Foreskin fibroblast (primary cell): ENCODE measurements at places on chromosomes 4 and X.

- DNase-seq: peak; percentile 58
Measured at GRCh38 chrX:9614016-9614415, 149.2 kb downstream of the TBL1X start.

DNA sequence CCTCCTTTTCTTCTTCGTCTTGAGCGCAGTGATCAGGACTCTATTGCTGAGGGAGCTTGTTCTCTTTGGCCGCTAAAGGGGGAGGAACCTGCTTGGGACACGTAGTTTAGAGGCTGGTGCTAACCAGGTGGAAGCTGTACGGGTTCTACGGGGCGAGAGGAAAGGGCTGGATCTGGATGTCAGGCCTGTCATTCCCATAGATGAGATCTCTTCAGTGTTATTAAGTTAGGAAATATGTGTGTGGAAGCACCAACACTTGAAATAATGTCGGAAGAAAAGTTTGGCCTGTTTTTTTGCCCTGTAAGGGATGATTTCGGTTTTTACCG lies 643 bp downstream of the SRP72 start:
- peak; percentile 54 for DNase-seq

GRCh38 chrX:155259752-155260151 lies 4.5 kb downstream of the RAB39B start:
- DNase-seq: no peak

DNA sequence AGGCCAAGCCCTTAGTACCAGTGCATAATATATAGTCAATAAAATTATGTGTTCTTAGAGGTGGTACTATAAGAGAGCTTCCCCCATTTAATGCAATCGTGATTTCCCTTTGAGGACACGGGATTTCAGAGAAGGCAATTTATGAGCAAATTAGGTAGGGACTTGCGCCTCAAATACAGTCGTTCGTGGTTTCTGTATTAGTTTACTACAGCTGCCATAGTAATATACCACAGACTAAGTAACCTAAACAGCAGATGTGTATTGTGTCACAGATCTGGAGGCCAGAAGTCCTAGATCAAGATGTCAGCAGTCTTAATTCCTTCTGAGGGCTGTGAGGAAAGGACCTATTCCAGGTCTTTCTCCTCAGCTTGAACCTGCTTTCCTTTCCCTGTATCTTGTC lies 1.5 kb upstream of the PUDP start:
- no peak for DNase-seq

GRCh38 chr4:137359691-137360315 lies 172.5 kb downstream of the PCDH18 start:
- peak; percentile 64 for DNase-seq

DNA sequence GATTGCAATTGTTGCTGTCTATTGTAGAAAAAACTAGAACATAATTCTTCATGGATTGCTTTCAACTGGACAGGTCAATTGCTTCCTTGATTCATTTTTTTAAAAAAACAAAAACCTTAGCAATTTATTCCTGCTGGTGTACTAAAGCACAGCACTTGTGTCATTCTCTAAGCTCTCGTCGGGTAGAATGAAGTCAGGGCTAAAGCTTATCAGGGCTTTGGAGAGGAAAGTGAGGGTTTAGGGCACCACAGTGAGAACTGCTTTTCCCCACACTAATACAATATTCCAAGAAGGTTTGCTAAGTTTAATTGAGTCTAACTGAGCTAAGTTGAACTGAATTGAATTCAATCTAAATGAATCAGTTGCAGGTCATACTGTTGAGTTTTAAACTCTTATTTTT lies 76.4 kb upstream of the TLR3 start:
- DNase-seq: no peak

- DNase-seq: no peak
Measured at GRCh38 chr4:40448875-40449274, 113.7 kb downstream of the CHRNA9 start.

GRCh38 chrX:16578218-16578617 lies 71.7 kb upstream of the S100G start:
- peak; percentile 71 for DNase-seq

- no peak for DNase-seq
Measured at GRCh38 chr4:75830906-75831305, 71.3 kb downstream of the PPEF2 start.

- no peak for DNase-seq
Measured at GRCh38 chr4:118372251-118372650, 19.4 kb upstream of the PRSS12 start.

DNA sequence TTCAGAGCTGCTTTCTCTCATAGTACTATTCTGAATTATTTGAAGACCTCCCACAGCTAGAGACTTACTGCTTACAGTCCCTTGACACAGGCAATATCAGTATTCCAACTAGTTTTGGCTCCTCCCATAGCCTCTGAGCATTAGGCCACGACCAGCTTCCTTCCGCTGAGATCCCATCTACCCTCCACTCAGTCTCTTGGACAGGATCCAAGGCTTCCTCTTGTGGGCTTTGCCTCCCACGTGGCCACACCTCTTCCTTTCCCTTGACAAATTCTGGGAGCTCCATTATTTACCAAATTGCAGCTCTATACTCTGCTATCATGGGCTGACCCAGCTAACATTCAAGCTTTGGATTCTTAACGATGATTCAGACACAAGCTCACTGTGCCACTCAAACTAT lies 470.4 kb upstream of the GALNT7 start:
- no peak for DNase-seq

DNA sequence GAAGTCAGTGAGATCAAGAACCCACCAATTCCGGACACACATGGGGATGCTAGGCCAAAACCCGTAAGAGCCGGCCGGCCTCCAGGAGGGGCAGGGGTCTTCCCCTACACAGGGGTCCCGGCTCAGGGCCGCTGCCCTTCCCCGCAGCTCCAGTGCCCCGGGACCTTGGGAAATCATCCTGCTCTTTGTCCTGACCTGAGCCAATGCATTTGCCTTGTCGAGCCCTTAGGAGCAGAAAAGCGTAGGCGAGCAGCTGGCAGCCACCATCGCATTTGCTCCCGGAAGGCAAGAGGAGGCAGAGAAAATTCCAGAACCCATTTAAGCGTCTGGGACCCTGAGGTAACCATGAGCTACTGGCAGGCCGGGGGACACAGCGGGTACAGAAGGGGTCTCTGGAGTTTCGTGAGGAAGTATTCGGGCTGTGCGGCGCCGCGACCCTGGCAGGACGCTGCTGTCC lies 7.4 kb upstream of the TNIP2 start:
- no peak for DNase-seq

DNA sequence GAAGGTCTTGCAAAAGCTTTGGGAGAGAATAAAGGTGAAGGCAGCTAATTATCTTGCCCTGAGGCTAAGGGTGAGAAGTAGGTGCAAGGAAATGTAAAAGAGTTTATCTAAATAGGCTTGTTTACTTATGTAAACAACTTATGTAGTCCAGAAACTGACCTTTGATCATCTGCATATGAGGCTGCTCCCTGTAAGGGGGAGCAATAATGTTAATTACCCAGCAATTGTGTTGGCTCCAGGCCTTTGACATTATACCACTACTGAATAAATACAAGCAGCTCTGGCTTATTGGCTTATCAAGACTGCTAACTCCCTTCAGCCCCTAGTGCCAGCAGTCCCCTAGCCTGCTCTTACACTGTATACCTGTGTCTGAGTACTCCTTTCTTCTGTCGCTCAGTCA lies 303.7 kb upstream of the GNPDA2 start:
- no peak for DNase-seq

- DNase-seq: no peak
Measured at GRCh38 chr4:2385516-2385915, 32.9 kb downstream of the ZFYVE28 start.

DNA sequence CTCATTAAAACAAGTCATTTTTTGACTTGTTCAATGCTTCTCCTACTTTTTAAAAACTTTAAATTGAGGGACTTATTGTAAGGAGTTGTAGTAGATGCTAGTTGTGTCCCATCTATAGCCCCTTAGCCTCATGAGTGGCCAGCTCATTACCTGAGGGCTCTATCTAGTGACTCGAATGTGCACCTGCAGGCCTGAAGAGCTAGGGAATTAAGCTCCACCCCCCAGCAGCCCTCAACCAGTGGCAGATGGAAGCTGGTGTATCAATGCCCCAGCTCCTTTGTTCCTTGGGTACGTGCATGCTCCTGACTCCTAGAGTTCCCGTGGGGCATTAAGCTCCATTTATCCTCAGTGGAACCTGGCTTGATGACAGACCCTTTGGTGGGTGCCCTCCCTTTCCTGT lies 146.7 kb upstream of the FAM9B start:
- DNase-seq: no peak

DNA sequence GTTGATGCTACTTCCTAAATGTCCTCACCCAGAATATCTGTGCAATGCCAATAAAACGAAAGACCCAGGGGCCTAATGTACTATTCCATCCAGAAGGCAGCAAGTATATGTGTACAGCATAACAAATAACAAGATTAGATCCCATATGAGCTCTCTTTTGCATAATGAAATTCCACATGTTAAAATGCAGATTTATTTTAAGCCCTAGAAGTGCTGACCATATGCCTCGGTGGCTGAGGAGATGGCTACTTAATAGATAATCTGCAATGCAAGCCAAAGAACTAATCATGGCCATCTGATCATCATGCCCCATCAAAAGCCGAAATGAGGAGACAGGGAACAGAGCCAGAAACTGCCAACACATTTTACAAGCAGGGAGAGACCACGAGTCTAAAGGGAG lies 293.5 kb downstream of the KCNIP4 start:
- peak; percentile 41 for DNase-seq

DNA sequence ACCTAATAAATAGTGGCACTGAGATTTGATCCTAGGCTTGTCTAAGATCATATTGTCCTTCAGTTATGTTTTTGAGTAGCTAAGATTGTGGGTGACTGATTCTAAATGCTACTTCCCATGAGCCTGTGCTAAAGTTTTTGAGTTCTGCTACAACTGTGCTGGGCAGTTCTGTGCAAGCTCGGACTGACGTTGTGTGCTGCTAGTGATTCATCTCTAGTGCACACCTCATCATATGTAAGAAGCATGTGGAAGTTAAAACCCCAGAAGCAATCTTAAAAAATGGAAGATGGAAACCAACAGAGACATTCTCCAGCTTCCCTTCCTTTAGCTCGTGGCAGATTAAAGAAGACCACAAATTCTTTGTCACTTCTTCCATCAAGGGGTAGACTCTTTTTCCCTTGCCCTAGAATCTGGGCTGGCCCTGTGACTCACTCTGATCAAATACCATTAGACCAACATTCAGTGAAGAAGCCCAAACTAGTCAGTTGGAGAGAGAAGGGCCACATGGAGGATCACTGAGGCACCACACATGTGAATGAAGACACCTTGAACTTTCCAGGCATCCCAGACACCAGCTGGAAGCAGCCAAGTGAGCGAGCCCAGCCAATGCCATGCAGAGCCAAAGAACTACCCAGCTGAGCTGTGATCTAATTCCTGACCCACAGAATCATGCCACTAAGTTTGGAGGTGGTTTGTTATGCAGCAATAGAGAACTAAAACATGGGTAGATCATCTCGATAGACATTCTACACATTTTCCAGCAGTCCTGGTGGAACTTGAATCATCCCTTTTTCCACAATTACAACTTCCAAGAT lies 16.8 kb downstream of the ARHGAP6 start:
- DNase-seq: peak; percentile 37

DNA sequence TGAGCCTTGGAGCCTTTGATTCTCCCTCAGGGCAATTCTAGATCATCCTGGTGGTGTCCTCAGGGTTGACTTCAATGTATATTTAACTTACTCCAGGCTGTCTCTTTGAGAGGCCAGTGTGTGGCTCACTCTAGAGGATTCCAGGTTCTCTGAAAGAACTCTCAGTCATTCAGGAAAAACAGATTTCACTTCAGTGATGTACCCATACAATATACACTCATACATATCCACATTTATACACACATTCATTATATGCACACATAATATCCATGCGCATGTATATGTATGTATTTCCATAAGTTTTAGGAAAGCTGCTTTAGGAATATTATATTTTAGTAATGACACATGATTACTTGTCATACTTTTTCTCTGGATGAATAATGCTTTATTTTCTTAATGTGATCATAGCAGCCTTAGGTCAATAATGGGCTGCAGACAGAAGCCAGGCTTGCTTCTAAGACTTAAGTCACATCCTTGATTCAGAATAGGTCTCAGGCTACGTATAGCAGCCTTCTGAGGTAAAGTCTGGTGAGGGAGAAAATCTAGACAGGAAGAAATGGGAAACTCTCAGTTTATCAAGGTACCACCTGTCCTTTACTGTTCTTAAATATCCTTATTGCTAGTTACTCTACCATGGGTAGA lies 397.0 kb downstream of the GPAT3 start:
- DNase-seq: peak; percentile 9

DNA sequence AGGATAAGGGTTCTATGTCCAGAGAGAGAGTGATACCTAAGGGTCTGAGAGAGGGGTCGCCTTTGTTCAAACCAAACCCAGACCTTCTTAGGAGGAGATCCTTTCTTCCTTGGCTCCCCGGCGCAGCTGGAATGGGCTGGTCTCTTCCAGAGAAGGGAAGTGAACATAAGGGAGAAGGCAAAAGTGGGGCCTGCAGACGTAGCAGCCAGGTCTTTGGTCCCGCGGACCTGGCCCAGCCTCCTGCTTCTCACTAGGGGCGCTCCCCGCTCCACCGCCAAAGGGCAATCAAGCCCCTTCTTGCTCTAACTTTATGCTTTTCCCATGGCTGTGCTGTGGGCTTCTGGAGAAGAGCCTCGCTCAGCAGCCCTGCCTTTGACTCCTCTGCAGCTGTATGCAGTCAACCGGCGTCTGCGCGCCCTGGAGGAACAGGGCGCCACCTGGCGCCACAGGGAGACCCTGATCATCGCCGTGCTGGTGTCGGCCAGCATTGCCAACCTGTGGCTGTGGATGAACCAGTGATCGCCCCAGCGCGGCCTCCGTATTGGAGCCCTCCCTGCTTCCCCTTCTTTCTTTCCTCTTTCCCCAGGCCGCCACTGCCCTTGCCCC lies 6.5 kb downstream of the FATE1 start:
- peak; percentile 1 for DNase-seq

DNA sequence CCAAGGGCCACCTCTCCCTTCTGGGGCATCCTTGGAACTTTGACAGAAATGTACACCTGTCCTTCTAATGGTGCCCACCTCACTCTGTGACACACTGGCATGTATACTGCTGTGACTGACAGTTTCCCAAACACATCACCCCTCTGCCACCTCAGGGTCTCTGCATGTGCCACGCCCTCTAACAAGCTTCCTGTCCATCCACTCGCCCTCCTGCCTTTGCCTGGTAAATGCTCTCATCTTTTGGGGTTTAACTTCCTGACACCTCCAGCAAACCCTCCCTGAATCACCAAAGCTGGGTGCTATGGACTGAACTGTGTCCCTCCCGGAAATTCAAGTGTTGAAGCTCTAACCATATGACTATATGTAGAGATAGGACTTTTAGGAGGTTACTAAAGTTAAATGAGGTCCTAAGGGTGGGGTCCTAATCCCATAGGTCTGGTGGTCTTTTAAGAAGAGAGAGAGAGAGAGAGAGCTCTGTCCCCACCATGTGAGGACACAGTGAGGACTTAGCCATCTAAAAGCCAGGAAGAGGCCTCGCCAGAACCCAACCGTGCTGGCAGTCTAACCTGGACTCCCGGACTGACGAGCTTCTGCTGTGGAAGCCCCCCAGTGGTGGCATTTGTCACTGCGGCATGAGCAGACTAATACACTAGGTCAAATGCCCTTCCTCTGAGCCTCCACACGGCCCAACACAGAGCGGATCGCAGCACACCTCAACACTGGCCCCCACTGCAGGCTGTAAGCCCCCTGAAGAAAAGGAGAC lies 95.6 kb downstream of the AFAP1 start:
- DNase-seq: peak; percentile 68

- no peak for DNase-seq
Measured at GRCh38 chr4:61896634-61897033, 696.5 kb downstream of the ADGRL3 start.
